Inflammatory macrophage treated with lipopolysaccharide for 4 hours (primary cell): ENCODE measurements at places on chromosomes 3 and 15.

GRCh38 chr15:74890665-74890960, 771 bp downstream of the MPI start:
- no peak for DNase-seq

DNA sequence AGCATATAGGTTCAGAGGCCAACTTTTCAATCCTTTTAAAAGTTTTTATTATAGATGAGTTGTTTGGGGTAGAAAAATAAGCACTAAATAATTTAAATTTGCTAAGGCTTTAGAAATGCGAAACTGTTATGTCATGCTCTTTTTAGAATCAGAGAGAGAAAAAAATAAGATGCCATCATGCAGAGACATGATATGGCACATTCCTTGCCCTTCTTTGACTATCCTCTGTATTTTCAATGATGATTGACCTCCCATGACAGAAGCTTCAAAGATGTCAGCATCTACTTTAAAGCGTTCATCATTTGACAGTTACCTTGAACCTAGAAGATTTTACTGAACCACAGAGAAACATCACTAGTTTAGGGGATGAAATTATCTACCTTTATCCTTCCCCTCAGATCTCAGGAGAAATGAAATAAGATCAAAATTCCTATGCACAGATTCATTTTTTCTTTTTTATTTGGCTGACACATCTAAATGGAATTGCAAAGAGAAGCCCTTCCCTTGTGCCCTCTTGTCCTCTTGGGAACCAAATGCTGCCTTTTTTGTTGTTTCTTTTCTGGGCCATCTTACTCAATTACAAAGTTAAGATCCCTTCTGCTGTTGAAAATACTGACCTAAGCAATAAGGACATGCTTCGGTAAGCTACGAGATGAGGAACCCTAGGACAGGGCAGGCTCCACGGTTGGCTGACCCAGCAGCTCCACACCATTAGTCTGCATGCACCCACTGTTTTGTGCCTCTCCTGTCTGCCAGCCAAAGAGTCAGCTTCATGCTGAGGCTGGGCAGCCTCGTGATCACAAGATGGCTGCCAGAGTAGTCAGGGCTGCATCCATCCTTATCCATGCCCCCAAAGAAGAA, 289.7 kb upstream of the TPM1 start:
- no peak for DNase-seq

DNA sequence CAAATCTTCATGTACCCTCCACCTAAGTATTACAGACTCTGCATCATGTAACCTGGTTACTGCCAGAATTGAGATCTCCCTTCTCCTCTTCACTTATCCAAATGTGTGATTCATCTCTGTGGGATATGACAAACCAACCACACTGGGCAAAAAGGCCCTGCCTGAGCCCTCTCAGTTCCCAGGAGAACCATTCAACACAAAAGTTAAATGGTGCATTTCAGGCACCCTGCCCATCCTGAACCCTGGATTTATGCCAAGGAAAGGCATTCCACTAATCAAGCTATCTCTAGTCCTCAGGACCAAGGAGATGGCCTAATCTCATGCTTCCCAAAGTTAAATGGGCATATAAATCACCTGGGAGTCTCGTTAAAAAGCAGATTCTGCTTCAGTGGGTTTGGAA, 108.5 kb downstream of the TNIK start:
- DNase-seq = no peak

DNA sequence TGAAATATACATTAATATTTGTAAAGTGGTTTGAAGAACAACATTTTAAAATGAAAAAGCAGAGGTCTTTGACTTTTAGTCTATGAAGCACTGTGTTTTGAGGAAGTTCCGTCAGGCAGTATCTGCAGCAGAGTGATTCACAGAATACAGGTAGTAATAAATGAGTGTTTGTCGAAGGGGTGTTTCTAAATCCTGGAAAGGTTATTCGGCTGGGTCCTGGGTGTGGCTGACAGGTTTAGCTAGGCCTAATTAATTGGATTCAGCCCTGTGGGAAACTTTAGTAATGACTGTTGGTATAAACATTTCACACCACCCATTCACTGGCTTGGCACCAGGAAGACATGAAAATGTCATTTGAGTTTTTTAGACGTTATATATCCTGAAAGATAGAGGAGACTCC, 51.3 kb downstream of the TIPARP start:
- DNase-seq = no peak

DNA sequence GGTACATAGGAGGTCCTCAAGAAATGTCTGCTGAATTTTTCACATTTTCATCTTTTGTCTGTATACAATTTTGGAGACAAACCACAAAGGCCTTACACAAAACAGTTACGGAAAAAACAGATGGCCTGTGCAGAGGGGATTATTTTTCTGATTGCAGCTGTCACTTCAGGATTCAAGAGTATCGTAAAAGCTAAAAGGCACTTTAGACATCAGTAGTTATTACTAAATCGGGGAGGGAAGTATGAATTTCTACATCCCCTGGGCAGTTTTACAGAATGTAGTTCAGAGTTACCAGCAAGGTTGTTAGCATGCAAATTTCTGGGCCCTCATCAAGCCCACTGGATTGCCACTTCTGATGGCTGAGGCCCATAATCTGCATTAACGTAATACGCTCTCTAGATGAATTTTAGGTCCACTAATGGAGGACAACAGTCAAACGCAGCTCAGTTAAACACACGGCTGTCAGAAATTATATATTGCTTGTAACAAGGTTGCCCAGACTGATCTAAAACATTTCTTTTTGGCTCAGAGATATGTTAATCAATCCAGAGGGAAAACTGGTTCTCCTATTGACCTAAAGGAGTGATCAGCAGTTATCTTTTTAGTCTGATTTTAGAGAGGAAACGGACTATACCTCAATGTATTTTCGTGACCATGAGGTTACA, 1.1 kb downstream of the RIOX2 start:
- no peak for DNase-seq

DNA sequence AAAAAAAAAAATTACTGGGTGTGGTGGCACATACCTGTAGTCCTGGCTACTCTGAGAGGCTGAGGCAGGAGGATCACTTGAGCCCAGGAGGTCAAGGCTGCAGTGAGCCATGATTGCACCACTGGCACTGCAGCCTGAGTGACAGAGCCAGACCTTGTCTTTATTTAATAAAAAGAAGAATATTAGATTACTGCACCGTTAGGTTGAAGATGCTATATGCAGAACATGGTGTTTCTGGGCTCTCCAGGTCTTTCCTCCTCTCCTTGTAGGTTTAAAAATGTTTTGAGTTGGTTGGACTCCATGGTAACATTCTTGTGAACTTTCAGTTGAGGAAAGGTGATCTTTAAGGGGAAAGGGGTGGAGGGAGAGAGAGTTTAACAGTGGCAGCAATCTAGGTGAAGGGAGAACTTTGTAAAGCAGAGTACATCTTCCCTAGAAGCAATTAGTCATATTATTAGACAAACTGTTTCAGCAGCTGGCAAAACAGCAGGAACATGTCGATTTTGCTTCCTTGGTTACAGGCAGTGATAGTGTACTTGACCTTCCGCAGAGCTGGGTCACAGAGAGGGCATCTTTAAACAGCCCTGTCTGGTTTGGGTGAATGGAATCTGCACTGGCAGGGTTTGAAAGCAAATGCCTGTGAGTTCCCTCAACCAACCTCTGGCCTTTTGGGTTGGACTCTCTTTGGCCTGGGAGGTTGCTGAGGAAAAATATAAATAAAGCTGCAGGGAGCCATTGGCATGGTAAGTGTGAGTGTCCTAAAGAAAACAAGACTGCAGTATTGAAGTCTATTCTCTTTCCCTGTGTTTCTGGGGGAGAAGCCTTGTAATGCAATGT, 42.8 kb downstream of the NR2C2 start:
- no peak for DNase-seq
